Stimulated activated CD8-positive, alpha-beta memory T cell treated with anti-CD3 and anti-CD28 coated beads, Interleukin-15, amount 100 ng/mL, for 4 hours (primary cell): ENCODE measurements at places on chromosomes 16 and 17.

- no peak for DNase-seq
Measured at GRCh38 chr17:49798182-49798581, 9.7 kb downstream of the KAT7 start.

DNA sequence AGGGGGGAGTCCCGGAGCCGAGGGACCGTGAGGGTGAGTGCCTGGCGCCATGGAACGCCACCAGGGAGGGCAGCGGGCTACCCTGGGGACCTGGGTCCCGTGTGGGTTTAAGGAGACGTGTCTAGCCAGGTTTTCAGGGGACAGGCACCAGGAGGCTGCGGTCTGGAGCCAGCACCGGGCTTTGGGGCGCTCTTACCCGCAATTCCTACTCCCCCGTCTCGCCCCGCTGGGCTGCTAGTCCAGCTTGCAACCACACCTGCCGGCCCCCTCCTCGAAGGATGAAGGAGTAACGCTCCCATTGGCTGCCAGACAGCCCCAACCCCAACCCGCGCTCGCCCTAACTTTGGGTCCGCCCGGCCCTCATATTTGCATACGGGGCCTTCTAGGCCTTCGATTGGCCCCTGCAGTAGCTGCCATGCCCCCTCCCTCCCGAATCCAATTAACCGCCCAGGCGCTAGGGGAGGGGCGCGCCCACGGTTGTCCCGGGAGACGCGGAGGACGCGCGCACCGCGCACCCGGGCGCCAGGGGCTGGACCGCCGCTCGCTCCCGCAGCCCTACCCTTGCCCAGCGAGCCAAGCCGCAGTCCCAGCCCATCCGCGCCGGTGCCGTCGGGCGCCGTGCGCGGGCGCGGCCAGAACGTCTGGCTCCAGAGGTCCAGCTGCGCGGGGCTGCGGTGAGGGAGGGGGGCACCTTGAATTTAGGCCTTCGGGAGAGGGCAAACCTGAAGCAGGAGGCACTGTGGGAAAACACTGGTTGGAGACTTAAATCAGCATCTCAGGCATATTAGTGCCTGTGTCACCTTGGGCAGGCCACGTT, at the start of gene TTLL6:
Gene TTLL6 (minus strand): TSS at position 456 of the 817 bp plus-strand sequence. CDS start 157 bp downstream, at position 299.
- DNase-seq = peak; percentile 46

- DNase-seq = no peak
Measured at GRCh38 chr16:29825145-29826044, 5.1 kb downstream of the MVP start.

DNA sequence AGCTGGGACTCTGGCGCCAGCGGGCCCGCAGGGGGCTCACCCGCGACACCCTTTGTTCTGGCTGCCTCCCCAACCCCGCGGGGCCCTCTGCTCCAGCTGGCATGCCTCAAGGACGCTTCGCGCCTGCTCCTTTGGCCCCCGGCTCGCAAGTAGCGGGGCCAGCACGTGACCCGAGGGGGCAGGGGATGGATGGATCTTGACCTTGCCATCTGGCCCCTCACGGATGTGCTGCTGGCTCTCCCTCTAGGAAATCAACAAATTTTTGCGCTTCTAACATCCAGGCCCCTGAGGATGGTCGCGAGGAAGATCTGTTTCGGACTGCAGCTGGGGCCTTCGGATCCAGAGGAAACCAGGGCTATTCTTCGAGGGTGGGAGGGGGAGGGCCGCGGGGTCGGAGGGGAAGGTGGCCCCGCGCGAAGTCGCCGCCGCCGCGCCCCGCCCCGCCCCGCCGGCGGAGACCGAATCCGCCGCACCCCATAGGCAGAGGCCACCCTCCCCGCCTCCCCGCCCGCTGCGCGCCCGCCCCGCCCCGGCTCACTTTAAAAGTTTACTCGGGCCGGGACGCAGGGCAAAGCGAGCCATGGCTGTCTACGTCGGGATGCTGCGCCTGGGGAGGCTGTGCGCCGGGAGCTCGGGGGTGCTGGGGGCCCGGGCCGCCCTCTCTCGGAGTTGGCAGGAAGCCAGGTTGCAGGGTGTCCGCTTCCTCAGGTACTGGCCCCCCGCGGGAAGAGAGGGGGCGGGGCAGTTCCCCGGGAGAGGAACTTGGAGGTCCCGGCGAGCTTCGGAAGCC, at the start of gene ACSF2:
Gene ACSF2 (plus strand): TSS at position 537 of the 790 bp plus-strand sequence. CDS start 44 bp downstream, at position 581.
- peak; percentile 34 for DNase-seq

- no peak for DNase-seq
Measured at GRCh38 chr16:4392382-4393239, 21.0 kb downstream of the VASN start.

- no peak for DNase-seq
Measured at GRCh38 chr16:19659554-19659953, 58.5 kb downstream of the KNOP1 start.
